T47D (cell line): ENCODE measurements at places on chromosomes 5 and 9.

DNA sequence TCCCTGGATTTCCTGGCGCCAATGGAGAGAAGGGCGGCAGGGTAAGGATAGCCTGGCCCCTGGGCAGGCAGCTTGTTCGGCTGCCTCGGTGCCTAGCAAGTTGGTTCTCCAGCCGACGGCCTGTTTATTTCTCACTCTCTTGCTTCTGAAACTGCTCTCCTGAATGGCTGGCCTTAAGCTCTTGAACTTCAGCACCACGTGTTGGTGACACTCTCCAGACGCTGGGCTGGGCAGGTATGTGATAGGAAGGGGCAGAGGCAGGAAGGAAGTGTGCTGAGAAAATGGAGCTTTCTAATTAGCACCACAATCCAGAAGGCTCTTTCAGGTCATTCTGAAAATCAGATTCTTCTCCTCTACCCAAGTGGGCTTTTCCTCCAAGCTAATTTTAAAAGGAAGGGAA is 91.4 kb upstream of the FCN2 start:
- peak; percentile 23 for DNase-seq

DNA sequence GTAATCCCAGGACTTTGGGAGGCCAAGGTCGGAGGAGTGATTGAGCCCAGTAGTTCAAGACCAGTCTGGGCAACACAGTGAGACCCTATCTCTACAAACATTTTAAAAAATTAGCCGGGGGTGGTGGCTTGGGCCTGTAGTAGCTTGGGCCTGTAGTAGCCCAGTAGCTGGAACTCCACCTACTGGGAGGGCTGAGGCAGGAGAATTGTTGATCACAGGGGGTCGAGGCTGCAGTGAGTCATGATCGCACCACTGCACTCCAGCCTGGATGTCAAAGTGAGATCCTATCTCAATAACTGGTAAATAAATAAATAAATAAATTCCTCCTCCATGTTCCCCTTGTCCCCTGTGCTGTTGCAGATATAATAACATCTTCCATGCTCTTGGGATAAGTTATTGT is 14.3 kb downstream of the VCAN start:
- DNase-seq: no peak

- no peak for DNase-seq
These were observed 58.7 kb upstream of the SAP30L start for GRCh38 chr5:154386952-154387629.

GRCh38 chr5:154203798-154204578 is 13.5 kb downstream of the GALNT10 start:
- no peak for DNase-seq

- DNase-seq: no peak
These were observed 117.6 kb downstream of the EFNA5 start for GRCh38 chr5:107553117-107553555.

GRCh38 chr9:91586282-91586681 is 162.7 kb upstream of the NFIL3 start:
- DNase-seq: no peak

DNA sequence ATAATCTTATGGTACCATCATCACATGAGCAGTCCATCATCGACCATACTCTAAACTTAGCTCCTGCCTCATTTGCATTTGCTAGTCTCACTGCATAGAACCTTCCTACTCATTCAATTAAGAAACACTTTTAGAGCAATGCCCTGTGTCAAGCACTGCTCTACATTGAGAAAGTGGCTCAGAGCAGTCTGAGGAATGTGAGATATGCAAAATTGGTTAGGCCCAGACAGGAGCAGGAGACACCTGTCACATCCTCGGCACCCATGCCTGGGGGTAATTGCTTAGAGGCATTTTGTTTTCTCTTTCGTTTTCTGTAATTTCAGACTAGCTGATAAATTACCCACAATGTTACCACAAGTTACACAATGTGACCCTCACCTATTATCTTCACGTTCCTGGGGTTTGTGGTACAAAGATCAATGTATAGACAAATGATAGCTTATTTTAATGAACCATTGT is 4.9 kb upstream of the RARS1 start:
- peak; percentile 13 for DNase-seq

DNA sequence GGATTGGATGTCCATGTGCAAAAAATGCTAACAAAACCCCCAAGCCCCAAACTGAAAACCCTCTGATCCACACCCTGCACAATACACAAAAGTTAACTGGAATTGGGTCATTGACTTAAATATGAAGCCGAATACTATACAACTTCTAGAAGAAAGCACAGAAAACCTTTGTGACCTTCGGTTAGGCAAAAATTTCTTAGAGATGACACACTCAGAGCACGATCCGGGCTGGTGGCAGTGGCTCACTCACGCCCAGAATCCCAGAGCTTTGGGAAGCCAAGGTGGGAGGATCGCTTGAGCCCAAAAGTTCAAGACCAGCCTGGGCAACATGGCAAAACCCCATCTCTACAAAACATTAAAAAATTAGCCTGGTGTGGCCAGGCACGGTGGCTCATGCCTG is 1.8 kb upstream of the DIPK1B start:
- no peak for DNase-seq

DNA sequence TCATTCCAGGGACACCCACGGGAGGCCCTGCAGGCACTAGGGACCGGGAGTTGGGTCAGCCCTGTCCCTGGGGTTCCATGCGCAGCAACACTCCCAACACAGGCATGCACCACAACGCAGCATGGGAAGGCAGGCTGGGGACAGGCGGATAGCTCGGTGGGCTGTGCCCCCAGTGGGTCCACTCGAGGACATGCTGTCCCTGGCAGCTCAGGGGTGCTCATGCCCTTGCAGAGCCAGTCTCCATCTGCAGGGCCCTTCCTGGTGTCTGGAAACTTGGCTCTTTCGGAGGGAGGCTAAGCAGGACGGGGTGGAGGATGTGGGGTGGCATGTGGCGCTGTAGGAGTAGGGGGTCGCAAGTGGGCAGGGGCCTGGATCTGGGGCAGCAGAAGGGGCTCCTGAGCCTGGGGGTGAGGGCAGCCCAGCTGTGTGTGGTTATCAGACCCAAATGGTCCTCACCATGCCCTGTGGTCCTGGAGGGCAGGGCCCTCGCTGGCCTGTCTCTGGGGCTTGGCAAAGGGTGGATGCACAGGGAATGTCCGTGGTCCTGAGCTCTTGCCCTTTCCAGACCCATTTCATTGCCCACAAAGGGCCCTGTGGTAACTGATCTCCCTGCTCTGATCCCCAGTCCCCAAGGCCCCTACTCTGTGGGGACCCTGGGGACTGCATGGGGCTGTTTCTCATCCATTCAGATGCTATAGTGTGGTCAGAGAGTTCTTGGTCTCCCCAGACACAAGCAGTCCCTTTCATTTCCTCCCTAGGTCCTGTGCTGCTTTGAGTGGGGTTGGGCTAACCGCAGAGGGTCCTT is 90.3 kb upstream of the PHYKPL start:
- no peak for DNase-seq

- DNase-seq: no peak
These were observed 63.2 kb upstream of the ZSWIM6 start for GRCh38 chr5:61268871-61269270.

GRCh38 chr5:139413963-139414362 is 10.1 kb upstream of the SPATA24 start:
- no peak for DNase-seq

DNA sequence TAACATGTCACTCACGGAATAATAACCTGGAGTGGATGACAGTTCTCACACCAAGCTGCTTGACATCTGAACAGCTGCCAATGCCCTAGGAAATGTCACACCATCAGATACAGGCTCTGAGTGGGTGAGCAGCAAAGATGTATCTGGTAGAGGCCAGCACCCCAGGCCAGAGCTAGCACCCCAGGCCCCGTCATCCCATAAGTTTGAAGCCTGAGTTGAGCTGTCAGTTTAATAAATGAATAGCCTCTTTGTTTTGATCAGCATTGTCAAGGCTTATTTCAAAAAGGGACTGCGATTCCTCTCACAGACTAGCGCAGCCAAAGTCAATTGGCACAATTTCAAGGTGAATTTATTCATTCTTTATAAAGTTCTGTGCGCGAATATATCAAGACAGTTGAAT is 1327.1 kb downstream of the MAT2B start:
- no peak for DNase-seq

DNA sequence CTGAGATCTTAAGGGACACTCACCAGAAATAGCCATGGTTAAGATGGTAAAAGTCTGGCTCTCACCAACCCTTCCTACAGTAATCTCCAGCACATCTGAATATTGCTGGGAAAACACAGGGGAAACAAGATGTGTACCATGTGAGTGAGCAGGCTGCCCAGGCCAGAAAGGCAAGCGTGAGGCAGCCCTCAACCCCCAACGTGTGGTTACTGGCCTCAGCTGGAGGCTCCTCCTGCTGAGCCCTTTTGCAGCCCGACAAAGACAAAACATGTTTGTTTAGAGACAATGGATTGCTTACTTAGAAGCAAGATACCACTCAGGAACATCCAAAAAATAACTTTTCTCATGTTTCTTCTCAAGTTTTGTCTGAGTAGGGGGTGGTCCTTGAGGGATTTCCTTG is 16.6 kb downstream of the ZFP62 start:
- DNase-seq: no peak

GRCh38 chr5:140609126-140609525 is 23.8 kb downstream of the CD14 start:
- DNase-seq: no peak

DNA sequence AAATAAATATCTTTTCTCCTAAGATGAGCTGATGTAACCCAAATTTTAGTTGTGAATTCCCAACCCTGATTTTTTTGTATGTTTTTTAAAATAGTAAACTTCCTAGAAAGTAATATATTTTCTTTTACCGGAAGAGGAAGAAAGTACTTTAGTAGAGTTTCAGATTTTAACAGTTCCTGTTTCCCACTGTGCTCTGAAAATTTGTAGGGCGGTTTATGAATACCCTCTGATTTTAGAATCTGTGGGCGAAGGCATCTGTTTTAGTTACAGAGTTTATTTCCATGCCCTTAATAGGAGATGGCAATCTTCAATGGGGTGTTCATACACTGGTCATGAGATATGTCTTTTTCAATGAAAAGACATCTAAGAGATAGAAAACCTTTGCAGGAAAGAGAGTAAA is 3.7 kb upstream of the HOMER1 start:
- DNase-seq: no peak

GRCh38 chr5:148176480-148176879 is 8.1 kb downstream of the SPINK14 start:
- DNase-seq: no peak

- DNase-seq: no peak
These were observed 92.1 kb downstream of the ZCCHC7 start for GRCh38 chr9:37212435-37212834.

DNA sequence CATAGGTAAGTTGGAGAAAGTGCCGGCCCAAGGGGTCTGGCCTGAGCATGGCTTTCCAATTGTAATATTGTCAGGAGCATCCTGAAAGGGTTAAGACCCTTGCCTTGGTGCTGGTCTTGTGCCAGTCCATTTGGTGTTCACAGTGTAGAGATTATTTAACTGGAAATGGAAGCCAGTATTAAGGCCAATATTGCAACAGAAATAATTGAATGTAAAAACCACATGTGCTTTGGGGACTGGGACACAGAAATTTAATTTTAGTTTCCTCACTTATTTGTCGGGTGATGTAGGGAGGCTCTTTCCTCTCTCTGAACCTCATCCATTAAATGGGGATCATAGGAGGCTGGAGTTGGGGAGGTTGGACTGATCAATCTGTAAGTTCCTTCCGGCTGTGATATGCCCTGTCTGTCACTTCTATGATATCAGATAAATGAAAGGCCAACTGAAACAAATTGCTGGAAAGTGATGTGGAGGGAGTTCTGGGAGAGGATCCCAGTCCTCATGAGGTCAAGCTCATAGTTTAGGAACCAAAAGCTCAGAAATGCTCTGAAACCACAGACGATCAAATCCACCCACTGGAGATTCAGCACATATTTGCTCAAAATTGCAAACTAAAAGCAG is 54.8 kb upstream of the COL15A1 start:
- DNase-seq: no peak

DNA sequence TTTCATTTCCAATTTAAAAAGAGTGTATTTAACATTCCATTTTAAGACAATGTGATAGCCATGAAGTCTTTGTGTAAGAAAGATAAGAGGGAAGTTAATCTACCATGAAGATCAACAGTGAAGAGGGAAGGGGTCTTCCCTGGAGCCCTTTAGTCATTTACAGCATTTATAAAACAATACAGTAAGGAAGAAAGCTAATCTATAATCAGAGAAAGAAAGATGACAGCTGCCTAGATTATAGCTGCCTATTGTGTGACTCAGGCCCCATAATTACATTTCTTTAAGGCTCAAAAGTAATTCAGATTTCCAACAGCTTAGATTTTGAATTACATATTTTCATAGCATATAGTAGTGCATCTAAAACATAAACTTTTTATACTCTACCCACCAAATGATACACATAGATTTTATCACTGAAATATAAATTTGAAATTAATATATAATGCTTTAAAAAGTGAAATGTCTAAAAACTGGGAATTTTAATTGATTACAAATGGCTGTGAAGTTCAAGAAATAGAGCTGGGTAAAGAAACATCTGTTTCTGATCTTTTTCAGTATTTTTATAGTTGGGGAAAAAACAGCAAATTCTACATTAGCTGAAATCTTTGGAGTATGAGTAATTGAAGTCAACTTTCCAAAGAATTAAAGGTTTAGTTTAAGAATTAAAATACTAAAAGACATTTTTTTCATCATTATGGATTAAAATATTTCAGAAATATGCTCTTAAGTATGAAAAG is 89.6 kb downstream of the RIC1 start:
- DNase-seq: no peak

DNA sequence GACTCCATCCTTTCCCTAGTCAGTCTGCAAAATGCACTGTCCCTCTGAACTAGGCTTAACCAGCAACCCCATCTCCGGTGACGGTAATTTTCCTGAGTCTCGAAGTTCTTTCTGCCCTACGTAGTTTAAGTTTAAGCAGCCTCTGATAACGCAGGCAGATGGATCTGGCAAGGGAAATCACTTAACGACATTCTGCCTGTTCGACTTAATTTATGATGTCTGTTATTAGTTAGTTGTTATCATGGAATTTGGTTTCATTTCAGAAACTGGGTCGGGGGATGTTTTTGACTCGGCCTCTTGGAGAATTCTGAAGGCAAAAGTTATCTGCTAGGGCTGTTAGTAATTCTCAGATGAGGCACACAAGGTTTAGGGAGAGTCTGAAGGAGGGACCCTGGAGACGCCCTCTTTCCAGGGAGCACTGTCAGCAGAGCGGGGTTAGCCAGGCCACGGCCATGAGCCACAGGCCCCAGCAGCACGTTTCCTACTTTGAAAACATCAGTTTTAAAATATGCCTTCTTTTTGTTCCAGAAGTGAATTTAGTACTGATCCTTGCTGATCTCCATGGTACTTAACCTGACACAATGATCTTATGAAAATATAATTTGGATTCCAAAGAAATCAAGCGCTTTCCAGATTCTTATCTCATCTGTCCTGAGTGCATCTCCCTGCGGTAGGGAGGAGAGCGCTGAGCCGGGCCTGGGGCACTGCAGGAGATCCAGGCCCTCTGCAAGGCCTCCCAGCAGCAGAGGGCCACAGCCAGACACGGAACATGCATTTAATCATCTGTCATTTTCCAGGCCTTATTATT is 171.0 kb upstream of the OTULINL start:
- DNase-seq: no peak

- DNase-seq: no peak
These were observed 93.4 kb upstream of the SLC30A5 start for GRCh38 chr5:69000216-69000919.

- no peak for DNase-seq
These were observed 555.4 kb upstream of the CLINT1 start for GRCh38 chr5:158414333-158414762.
